WTC11 (cell line): ENCODE measurements at places on chromosomes 12 and 14.

- DNase-seq, result no peak
Measured at GRCh38 chr14:89702073-89702875, 252.3 kb downstream of the EFCAB11 start.

DNA sequence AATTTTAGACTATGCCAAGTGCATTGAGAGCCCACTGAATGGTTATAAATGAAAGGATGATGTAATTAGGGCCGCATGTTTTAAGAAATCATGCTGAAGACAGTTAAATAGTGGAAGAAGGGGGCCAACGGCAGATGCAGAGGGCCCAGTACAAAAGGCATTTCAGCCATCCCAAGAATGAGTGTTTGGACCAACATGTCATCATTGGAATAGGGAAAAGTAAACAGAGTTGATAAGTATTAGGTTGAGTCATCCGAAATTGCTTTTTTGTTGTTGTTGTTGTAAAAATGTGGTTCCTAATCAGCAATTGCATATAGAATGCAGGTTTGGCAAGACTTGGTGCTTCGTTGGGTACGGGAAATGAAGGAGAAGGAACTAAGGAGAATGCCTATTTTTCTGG lies 29.5 kb downstream of the BMP4 start:
- DNase-seq, result no peak

GRCh38 chr12:47773858-47774580 lies 981 bp downstream of the SLC48A1 start:
- no peak for DNase-seq

DNA sequence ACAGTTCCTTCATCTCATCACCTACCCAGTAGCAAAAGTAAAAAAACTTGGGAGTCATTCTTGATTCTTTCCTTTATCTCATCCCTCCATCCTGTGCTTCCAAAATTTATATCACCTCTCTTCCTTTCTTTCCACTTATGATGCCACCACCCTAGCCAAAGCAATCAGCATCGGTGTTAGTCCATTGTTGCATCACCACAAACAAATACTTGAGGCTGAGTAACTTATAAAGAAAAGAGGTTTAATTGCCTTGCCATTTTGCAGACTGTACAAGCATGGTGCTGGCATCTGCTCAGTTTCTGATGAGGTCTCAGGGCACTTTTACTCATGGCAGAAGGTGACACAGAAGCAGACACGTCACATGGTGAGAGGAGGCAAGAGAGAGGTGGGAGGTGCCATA lies 19.8 kb upstream of the CATSPERB start:
- no peak for DNase-seq
